ENCODE measurements at places on chromosomes 2 and 18.
A peak's percentile ranks its signal among the peaks of the same experiment; 100 is the strongest.

DNA sequence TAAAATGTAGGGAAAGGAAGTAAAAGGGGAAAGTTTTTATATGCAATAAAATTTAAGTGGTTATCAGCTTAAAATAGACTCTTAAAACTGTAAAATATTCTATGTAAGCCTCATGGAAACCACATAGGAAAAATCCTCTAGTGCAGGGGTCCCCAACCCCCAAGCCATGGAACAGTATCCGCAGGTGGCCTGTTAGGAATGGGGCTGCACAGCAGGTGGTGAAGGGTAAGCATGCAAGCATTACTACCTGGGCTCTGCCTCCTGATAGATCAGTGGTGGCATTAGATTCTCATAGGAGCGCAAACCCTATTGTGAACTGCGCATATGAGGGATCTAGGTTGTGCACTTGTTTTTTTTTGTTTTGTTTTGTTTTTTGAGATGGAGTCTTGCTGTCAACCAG is 1409.3 kb upstream of the CDH2 start:
- no peak for DNase-seq

- no peak for DNase-seq
Measured at GRCh38 chr2:234304950-234305349, 191.9 kb downstream of the ARL4C start.

- no peak for DNase-seq
Measured at GRCh38 chr2:156465573-156465972, 29.4 kb downstream of the GPD2 start.

DNA sequence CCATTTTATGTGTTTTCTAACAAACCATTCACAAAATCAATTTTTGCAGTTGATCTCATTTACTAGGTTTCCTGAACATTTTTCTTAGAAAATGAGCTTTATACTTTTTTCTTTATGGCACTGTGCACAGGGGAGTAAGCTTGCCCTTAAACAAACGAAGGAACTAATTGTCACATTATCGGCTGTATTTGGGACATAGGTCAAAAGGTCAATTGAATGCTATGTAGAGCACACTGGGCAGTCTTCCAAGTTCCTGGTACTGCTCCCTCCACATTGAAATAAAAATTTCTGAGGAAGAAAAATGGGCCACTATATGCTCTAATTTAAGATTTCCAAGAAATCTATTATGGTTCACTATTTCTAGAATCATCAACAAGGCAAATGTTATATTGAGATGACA is 93.6 kb upstream of the TMEFF2 start:
- no peak for DNase-seq

GRCh38 chr2:28613186-28613585 is 117.3 kb downstream of the PLB1 start:
- DNase-seq, result peak; percentile 50

DNA sequence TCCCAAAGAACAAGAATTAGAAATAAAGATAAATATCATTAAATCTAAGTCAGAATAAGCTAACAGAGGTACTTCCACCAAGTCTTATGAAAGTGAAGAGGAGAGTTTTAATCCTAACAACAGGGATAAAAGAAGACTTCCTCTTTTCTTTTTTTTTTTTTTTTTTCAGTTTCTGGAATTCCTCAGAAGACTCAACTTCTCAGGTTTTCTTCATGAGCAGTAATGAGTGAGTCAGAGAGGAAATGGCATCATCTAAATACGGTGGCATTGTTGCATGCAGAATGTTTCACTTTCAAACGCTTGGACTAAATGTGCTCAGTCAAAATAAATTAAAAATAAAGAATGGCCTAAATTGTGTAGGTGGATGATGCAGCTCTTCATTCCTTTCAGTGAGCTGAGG is 45.6 kb upstream of the ARHGAP15 start:
- DNase-seq, result no peak

DNA sequence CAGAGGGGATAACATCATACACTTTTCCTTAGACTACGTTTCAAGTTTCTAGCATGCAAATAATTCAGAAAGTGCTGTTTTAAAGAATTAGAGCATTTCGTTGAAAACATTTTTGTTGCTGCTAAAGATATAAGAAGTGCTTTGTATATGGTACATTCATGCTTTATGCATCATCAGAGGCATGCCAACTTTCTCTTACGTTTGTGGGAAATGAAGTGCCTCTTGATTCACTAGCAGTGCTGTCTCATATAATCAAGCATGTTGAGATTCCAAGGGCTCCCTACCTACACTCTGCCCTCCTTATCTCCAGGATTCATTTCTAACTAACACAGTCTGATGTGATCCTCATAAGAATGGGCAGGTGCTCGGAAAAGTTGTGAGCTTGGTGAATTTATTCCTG is 748.6 kb upstream of the DDX18 start:
- no peak for DNase-seq

- no peak for DNase-seq
Measured at GRCh38 chr2:189348369-189348768, 92.9 kb upstream of the WDR75 start.

DNA sequence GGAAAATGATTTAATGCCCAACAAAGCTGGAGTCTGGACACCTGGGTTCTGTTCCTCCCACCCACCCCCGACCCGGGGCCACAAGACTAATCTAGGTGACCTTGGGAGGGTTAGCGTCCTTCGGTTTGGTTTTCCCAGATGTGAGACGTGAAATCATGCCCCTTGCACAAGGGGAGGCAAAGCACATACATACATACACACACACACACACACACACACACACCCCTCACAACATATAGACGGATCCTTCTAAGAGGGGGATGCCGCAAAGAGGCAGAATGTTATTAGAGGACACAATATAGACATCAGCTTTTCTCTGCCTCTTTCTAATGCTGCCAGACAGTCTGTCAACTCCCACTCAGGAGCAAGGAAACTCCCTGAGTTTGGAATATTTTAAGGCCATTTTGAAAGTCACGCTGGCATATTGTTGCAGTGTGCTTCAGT is 616 bp upstream of the RBMS1 start:
- DNase-seq, result no peak

- DNase-seq, result no peak
Measured at GRCh38 chr2:121175326-121175725, 109.7 kb downstream of the TFCP2L1 start.

DNA sequence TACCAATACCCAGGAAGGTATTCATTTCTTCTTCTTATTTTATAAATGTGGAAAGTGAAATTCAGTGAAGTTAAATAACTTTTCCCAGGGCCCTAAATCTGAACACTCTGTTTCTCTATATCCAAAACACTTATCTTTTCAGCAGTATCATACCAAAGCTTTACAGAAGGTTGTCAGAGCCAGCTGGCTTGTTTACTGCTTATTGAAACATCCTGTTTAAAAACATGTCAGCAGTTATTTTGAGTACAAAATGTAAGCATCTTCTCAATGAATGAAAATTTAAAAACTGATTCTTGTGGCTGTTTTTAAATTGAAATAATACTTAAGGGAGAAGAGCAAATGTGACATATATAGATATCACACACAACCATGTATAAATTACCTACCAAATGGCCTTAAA is 11.3 kb upstream of the CDH19 start:
- DNase-seq, result no peak

DNA sequence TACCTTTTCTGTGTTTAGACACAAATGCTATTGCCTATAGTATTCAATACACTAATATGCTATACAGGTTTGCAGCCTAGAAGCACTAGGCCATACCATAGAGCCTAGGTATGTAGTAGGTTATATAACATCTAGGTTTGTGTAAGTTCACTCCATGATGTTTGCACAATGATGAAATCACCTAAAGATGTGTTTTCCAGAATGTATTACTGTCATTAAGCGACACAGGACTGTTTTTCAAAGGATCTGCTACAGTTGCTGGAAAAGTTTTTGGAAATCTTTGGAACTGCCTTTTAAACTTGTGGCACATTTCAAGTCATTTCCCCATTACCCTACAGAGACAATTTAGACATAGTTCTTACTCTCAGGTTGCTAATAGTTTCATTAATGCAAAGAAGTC is 9.3 kb downstream of the PSMD1 start:
- DNase-seq, result no peak

DNA sequence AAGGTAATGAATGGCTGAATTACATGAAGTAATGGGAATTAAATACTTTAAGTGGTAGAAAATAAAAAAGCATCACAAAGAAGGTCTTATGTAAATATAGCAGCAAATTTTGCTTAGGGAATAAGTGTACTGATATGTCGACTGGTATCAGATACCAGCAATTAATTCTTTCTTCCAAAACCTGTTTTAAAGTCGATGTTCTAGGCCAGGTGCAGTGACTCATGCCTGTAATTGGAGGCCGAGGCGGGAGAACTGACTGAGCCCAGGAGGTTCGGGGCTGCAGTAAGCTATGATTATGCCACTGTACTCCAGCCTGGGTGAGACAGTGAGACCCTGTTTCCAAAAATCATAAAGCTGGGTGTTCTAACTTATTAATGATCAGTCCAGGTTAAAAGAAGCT is 30.3 kb downstream of the SP3 start:
- DNase-seq, result no peak

DNA sequence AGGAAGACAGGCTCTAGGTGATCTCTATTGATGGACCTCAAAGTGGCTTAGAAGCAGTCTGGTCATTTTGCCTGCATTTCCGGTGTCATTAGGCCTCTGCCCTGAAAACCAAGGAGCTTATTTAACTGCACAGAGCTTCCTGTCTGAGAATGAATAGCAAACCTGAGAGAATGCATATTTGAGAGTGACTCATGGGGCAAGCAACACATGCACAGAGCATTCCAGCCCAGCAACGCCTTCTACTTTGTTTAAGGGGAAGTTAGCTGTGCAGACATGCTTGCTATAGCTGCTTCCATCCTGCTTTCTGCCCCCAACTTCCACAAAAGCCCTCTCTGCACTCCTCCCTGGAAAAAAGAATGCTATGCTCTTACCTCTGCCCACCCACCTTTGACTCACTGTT is 232.8 kb downstream of the GRB14 start:
- DNase-seq, result no peak

DNA sequence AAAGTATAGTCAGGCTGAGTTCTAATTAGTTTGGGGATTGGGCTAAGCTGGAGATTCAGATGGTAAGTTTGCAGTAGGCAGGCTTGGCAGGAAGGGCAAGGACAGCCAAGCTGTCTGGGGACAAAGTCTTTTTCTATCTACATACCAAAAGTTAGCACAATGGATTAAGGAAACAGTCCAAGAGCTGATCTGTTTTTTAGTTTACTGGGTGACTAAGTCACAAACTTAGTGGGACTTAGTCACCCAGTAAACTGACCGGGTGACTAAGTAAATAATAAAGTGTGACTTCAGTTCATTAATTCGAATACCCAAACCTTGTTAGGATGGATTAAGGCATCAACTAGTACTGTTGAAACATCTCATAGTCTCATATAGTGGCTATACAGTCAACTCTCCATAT is 1386.0 kb upstream of the CELF4 start:
- no peak for DNase-seq

DNA sequence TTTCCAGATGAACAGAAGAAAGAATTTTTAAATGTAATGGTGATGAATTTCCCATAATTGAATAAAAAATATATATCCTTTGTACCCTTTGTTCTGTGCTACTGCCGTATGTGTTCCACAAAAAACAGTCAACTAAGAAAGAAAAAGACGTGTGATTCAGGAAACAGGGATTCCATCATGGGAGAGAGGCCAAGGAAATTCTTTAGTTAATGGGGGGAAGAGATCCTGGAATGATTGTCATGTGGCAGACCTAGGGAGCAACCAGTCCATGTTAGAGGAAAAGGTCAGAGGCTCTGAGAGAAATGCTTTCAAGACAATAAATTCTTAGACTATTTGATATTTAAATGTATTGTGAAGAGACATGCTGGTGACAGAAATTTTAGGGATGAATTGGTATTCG is 76.6 kb downstream of the CPO start:
- DNase-seq, result no peak

- DNase-seq, result no peak
Measured at GRCh38 chr2:176445956-176446355, 176.7 kb downstream of the MTX2 start.

DNA sequence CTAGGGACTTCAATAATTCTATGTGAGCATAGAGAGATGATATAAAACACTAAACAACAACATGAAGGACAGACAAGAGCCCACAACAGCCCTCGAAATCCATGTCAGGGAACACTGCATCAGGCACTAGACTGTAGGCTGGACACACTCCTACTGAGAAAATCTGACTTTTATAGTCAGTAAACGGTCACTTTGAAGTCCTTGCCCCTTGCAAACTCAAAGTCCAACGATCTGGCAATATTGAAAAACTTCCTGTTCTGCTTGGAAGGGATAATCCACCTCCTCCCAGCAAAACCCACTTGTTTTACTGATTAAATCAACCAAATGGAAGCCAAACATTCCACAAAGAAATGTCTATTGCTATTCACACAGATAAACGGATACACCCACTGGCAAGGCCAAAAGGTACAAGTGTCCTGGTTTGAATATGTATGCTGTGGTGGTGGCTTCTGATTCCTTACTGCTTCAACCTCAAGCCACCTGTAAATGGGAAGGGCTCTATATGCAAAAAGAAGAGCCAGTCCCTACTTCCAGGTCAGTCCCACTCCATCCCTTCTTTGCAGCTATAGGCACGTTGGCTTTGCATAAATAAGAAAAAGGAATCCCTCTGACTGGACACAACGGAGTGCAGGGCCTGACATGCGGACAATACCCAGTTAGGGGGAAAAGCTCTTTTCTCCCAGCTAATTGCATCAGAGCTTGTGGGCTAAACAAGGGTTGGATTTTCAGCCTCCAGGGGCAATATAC is 56.6 kb downstream of the STK39 start:
- DNase-seq, result no peak

DNA sequence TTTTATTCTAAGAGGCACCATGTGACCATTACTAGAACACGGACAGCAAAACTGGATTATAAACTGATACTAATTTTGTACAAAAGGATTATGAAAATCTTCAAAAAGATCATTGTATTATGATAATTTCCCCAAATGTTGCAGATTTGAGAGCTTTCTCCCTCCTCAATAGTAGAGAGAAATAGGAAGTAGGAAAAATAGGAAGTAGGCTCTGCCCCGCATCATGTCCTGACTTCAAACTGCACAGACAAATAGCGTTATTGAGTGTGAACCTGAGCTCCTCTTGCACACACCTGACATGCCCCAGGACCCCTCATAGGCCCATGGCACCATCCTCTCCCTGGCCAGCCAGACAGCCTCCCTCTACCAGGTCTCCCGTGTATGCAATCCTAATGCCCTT is 25.4 kb downstream of the CHRNA1 start:
- no peak for DNase-seq

DNA sequence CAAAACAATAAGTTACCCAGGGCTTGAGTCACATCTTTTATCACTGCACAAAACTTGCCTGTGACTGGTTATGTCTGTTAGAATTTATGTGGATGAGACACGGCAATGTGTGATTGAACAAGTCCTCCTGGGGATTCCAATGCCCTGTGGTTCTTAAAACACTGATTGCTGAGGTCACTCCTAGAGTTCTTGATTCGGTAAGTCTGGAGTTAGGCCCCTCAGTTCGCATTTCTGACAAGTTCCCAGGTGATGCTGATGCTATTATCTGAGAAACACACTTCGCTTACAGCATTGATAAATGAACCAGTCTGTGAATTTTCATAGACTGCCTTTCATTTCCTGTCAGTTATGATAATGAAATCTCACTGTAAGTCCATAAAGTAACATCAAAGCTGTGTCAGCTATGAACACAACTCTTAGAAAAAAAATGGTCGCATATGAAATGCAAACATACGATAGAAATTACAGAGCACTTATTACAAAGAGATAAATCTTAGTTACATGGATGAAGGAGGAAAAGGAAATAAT is 214.0 kb downstream of the DLGAP1 start:
- DNase-seq, result no peak

GRCh38 chr2:236717729-236718128 is 148.1 kb downstream of the ACKR3 start:
- DNase-seq, result no peak

- DNase-seq, result no peak
Measured at GRCh38 chr2:28469947-28470535, 25.8 kb upstream of the PLB1 start.

Measured in activated CD8-positive, alpha-beta T cell treated with anti-CD3 and anti-CD28 coated beads, Interleukin-2, amount 10 ng/mL, durations not matched to agents 7 days and 5 days (primary cell).